ENCODE measurements at places on chromosomes 12 and 14.
A peak's percentile ranks its signal among the peaks of the same experiment; 100 is the strongest.

- no peak for DNase-seq
These were observed 218.0 kb downstream of the SLC2A13 start for GRCh38 chr12:39887856-39888255.

- no peak for DNase-seq
These were observed 15.2 kb downstream of the HHIPL1 start for GRCh38 chr14:99660006-99660566.

GRCh38 chr12:118359541-118359915 lies 13.2 kb downstream of the TAOK3 start:
- peak; percentile 57 for DNase-seq

DNA sequence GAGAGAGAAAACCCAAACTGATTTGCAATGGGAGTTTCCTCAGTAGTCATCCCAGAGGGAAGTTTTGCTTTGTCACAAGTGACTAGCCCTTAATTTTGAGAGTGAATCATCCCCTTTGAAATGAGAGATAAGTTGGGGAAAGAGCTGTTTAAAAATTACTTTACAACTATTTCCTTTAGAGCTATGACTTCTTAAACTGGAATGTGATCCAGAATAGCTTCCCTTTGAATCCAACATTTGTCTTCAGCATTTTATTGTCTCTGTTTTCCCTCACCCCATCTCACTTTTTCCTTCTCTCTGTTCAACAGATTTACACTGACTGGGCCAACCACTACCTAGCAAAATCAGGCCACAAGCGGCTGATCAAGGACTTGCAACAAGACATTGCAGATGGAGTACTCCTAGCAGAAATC lies 109.3 kb downstream of the NAV3 start:
- peak; percentile 67 for DNase-seq

DNA sequence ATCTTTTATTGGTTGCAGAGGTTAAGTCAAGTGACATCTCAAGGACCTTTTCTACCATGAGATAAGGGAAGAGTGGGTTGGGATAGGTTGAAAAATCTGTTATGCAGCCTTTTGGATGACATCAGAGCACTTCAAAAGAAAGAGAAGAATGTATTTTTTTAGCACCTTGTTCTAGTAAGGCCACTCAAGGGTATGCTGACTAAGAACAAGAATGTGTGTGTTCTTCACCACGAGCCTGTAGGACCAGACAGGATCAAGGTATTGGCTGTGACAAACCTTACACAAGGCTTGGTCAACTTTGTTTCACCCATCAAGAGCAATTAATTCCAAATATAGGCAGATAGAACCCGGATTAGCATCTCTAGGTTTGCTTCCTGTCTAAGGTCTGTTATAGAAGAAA lies 142.5 kb downstream of the SAMD4A start:
- no peak for DNase-seq

GRCh38 chr12:104571328-104571727 lies 114.6 kb downstream of the CHST11 start:
- no peak for DNase-seq

All from LoVo (cell line).